Hematopoietic multipotent progenitor cell (in vitro differentiated cells): ENCODE measurements at places on chromosomes 3 and 15.

GRCh38 chr3:187799942-187800641 lies 54.8 kb upstream of the BCL6 start:
- DNase-seq: no peak

- peak; percentile 40 for DNase-seq
These were observed 26.6 kb downstream of the ILDR1 start for GRCh38 chr3:121995161-121996137.

DNA sequence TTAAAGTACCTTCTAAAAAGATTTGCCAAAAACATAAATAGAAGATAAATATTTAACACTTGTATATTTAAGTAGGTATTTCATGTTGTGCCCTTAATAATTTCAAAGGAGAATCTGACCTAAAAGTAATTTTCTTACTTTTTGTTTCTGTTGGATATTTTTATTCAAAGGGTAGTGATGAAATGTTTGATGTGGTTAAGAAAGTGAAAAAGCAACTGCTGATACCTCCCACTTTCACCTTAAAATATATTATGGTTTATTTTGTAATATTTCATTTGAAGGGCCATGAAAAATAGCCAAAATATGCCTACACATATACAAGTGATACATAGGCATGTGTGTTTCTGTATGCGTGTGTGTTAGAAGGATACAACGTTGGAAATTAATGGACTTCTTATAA lies 5.8 kb upstream of the SLITRK3 start:
- no peak for DNase-seq

DNA sequence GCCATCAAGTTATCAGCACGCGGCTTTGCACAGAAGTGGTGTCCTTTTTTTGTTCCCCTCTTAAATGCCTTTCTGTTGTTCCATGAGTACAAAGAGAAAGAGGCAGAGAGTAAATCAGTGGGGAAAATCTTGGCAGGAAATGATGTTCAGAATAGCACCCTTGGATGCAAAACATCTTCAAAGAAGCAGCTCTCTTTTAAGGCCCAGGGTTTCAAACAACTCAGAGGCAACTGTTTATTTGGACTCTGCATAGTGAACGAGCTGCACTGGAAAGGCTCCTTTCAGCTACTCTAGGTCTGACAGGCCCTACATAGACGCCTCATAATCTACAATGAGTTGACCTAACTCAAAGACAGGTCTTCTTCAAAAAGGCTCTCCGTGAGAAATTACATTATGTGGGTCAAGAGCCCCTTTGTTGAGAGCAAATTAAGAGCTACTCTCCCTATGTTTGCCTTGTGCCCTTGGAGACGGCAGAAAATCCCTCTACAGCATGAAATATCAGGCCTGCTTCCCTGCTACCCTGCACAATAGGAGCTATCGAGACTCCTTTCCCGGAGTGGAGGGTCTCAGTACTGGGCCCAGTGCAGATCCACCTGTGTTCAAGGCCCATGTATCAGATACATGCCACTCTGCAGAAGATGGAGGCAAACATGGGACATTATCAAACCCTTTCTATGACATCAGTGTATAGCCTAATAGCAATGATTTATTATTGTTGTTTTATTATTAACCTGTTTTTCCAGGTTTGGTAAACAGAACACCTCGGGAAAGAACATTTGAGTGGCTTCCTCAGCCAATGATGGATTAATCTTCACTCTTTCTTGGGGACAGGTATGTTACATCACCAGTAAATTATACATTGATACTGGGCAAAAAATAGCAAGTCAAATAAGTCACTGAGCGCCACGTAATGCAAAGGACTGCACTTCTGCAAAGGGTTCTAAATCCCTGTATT lies 53.1 kb downstream of the HEG1 start:
- DNase-seq: no peak

- DNase-seq: no peak
These were observed 139.1 kb downstream of the CBLB start for GRCh38 chr3:105729667-105730066.

DNA sequence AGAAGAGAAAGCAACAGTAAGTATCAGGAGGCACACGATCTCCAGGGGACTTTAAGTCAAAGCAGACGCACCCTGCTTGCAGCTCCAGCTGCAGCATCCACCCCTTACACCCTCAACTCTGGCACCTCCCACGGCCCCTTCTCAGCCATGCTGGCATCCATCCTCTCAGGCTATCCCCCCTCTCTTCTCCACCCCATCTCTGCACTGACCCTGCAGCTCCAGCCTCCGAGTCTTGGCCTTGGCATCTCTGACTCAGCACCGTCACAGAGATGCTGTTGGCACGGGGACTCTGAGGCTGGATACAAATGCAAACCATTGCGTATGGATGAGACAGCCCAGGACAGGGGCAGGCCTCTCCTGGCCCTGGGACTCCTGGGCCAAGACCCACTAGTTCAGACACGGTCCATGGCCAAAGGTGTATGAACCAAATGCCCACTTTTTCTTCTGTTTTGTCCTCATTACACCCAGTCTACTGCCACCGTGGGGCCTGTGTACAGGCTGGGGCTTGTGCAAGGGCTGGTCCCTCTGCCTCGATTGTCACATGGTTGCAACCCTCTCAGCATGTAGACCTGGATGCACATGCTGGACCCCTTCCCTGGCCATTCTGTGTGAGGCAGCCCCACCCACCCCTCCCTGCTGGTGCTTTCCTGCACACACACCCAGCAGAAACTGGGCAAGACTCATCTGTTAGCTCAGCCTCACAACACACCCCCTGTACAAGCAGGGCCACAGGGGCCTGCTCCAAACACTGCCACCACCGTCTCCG lies 18.7 kb upstream of the ZXDC start:
- no peak for DNase-seq

GRCh38 chr15:93974804-93975481 lies 256.4 kb upstream of the MCTP2 start:
- DNase-seq: no peak

GRCh38 chr3:148863297-148863696 lies 1.8 kb upstream of the CPA3 start:
- DNase-seq: no peak

DNA sequence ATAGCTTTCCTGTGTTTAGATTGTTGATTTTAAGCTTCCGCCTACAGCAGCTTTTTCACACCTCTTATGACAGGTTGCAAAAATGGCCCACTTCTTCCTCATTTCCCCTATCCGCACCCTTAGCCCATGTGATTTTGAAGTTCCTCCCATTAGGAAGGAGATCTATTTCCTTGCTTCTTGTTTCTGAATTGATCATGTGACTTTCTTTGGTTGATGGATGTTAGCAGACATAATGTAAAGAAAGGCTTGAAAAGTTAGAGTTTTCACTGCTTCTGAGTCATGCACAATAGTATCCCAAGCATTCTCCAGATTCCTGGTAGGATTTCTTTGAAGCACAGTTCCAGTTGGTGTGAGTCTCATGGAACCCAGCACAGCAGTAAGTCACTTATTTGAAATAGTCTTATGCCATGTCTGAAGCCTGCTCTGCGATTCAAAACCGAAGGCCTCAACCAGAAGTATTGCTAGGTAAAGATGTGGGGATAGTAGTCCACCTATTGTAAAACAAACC lies 76.6 kb downstream of the EDEM1 start:
- DNase-seq: no peak

GRCh38 chr3:112425858-112426750 lies 73.2 kb downstream of the BTLA start:
- no peak for DNase-seq

DNA sequence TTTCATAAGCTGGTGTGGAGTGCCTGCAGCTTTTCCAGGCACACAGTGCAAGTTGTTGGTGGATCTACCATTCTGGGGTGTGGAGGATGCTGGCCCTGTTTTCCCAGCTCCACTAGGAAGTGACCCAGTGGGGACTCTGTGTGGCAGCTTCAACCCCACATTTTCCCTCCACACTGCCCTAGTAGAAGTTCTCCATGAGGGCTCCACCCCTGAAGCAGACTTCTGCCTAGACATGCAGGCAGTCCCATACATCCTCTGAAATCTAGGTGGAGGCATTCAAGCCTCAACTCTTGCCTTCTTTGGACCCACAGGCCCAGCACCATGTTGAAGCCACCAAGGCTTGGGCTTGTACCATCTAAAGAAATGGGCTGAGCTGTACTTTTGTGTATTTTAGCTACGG lies 206.2 kb upstream of the GRM7 start:
- DNase-seq: no peak

GRCh38 chr3:116512281-116512680 lies 67.0 kb upstream of the LSAMP start:
- DNase-seq: no peak

DNA sequence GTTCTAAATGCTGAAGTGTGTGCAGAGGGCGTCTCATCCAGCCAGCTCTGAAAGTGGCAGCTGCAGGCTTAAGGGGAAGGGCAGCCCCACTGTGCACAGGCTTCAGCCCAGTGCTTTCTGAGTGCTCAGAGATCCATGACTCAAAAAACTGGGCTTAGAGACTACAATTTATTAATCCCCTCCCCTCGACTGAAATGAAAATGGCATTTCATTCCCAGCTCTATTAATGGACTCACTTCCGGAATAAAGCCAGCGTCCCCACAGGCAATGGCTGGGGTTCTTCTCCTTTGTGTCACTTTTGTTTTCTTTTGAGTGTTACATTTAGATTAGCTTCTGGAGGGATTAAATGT lies 55.5 kb upstream of the PLXNA1 start:
- no peak for DNase-seq

DNA sequence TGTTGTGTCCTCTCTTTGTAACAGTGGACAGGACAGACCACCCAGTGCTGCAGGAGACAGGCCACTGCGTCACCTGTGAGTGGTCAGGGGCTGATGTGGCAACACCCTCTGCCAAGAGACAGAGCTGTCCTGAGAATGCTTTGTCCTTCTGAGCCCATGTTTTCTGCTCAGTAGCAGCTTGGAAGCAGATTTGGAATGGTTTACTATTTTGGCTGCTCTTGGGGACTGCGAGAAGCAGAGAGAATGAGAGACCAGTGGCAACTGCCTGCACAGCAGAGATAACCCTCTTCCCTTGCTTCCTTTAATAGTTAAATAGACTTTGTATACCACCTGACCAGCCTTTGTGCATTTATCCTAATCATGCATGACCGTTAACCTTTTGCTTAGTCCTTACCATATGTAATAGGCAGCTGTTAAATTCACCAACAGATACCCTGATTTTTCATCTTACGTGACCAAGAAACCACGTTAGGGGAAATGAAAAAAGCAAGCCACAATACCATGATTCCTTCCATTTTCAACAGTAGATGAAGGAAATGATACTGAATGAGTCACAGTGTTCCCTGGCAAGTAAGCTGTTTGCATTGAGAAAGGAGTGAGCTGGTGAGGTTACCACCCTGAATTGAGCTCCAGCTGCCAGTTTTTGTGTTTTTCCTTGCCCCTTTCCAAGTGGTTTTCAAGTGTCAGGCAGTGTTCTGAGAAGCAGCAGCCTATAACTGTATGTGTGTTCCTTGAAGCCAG lies 35.5 kb downstream of the B3GALNT1 start:
- DNase-seq: peak; percentile 67

- no peak for DNase-seq
These were observed 384.0 kb upstream of the KCNMB2 start for GRCh38 chr3:178152031-178152806.

GRCh38 chr3:73086071-73086494 lies 24.6 kb downstream of the EBLN2 start:
- DNase-seq: peak; percentile 24

- DNase-seq: no peak
These were observed 17.0 kb downstream of the PCYT1A start for GRCh38 chr3:196270499-196270898.

GRCh38 chr3:149701977-149702350 lies 44.1 kb upstream of the WWTR1 start:
- DNase-seq: no peak

DNA sequence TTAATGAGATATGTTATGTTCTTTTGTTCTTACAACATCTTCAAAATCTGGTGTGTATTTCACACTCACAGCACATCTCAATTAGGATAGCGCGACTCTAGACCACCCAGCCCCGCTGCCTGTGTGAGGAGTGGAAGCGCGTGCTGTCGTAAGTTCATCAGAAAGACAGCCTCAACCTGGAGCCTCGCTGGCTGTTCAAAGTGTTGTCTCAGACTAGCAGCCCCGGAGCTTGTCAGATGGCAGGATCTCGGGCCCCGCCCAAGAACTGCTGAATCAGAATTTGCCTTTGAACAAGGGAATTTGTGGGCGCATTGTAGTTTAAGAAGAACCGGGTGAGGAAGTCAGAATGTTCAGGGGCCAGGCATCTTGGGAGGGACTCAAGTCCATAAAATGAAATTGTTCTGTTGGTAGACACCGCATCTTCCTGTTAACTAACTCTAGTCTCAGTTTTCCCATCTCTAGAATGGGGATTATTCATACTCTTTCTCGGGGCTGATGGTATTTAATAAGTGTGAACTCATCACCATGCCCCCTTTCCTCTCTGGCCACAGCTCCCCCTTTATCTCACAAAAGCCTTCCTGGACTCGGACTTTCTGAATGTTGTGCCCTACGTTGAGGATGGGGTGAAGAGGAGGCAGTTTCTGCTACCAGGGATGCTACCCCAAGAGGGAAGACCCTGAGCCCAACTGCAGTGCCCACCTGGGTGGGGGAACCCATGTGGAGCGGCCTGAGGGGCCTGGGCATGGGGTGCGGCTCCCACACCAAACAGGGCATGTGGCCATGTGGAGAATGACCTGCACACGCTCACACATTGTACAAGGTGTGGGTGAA lies 40.4 kb downstream of the BHLHE40 start:
- DNase-seq: peak; percentile 84

DNA sequence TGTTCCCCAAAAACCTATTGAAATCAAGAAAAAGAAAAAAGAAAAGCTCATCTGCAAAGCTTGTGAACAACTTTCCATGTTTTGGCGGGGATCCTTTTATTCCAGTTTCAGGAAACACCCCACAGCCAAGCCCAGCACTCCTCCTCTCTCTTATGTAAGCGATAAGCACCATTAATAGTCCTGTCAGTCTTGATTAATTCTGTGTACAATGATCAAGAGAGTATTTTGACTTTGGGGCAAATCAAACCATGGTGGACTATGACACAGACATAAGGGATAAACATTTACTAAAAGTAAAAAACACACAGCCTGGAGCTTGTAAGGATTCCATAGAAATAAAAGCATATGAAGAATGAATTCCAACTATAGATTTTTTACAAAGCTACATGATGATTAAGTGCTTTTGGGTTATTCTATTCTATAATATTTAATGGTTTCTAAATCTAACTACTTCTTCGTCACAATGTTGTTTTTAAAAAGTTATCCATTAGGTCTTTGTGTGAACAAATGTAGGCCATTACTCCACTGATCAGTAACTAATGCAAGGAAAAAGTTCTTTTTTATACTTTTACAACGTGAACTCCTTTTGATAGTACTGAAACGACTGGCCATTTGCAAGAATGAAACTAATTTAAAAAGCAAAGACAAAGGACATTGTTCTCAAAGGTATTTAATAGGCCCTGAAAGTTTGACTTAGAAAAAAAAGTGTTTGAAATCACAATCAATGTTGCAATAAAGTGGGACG lies 106.5 kb downstream of the KCNAB1 start:
- no peak for DNase-seq
